ENCODE measurements at places on chromosomes 3 and 15. TPM values are rescaled to one million over a fixed set of nuclear protein-coding genes. Genes with fewer than 3 reads are reported as not detected.

DNA sequence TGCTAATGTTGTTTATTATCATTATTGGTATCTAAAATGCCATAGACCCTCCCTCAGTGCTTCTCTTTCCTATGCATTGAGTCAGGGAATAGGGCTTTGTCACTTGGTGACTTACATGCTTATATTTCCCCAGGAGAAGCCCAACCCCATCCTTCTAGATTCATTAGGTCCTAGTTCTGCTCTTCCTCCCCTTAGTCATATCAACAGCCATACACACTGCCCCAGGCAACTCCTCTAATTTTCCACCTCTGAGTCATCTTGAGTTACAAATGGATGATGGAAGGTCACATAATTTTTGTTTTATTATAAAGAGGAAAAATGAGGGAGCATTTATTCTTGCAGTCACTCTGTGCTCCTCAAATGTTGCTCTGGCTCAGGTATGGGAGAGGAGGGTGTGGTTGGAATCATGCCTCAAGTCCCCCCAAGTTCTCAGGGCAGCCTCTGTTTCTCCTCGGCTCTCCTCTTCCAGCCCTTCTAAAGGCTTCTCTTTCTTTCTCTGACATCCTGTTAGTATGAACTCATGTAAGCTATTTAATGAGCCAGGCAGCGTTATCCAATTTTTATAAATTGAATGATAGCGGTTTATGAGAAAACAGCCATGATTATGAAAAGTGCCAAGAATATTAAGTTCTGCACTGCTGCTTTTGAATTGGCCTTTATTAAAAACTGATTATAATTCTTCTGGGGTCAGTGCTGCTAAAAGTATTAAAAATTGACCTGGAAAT lies 45.6 kb upstream of the FSTL1 start:
- no peak for DNase-seq

GRCh38 chr15:54033869-54034458 lies 55.7 kb downstream of the UNC13C start:
- DNase-seq = no peak

DNA sequence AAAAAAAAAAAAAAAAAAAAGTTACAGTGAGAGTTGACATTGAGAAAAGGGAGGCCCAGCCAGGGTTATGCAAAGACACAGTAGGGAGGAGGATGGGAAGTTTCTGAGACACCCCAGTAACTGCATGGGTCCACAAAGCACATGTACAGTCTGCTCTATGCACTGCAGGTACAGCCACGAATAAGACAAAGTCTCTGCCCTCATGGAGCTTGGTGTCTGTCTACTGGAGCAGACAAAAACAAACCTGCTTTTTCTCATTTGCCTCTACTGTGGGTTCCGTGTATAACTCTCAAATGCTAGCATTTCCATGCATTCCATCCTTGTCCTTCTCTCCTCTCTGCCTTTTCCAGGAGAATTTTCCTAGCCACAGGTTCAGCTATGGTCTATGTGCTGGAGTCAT lies 107.4 kb downstream of the UBE3A start:
- DNase-seq = no peak

GRCh38 chr3:123076496-123077418 lies 9.9 kb downstream of the PDIA5 start:
- no peak for DNase-seq

C3orf52 gene
- total RNA-seq = 8.5 TPM

DNA sequence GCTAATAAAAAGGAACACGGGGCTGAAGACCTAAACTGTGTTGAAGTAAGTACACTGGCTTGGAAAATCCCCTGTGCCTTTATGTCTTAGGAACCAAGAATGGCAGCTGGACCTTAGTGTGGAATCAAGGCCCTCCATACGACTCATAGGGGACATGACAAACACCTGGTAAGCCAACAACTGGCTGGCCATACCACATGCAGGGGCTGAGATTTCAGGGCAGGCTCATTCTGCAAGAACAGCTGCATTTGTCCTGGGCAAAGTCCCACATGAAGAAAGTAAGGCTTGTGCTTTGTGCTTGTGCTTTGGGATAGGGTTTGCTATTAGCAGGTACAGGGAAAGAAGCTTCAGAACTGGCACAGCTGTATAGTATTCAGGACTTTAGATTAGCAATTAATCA lies 18.0 kb downstream of the ETV5 start:
- no peak for DNase-seq

DNA sequence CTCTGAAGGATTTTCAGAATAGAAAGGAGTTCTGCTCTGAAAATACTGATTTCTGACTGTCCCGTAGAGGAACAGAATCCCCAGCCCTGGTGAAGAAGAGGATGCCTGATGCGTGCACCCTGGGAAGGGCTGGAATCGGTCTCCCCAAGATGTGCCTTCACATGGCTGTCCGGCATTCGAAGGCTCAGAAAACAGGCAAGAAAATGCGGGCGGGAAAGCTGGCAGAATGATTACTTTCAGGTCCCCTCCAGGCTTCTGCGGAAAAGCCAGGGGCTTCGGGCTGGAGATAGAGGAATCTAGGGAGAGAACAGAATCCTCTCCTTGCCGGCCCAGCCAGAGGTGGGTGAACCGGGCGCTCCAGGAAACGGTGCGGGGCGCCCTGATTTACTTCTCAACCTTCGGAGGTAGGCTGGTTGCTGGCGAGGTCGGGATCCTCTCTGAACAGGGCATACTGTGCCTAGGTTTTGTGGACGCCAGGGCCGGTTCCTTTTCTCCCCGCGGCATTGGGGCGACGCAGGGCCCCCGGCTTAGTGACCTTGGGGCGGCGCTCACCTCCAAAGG lies 2.5 kb downstream of the FOXL2NB start:
- no peak for DNase-seq

- DNase-seq = no peak
Measured at GRCh38 chr3:133804896-133805295, 719 bp upstream of the SRPRB start.

GRCh38 chr3:45210308-45211041 lies 15.6 kb downstream of the TMEM158 start:
- DNase-seq = peak; percentile 82

DNA sequence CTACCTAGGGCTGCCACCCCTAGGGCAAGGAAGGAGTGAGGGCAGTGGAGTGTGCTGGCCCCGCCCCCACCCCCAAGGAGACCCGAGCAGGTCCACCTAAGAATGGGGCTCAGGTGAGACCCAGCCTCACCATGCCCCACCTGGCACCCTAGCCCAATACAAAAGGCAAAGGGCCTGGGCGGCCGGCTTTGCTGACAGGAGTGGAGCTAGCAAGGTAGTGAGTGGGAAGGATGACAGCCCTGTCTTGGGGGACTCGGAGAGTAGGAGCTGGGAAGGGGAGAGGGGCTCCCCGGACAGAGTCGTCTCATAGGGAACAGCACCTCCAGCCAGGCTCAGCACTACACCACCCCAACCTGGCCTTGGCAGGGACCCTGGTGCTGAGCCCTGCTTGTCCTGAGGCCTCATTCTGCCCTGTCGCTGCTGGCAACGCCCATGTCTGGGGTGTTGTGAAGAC lies 12.1 kb downstream of the C15orf39 start:
- DNase-seq = no peak

DNA sequence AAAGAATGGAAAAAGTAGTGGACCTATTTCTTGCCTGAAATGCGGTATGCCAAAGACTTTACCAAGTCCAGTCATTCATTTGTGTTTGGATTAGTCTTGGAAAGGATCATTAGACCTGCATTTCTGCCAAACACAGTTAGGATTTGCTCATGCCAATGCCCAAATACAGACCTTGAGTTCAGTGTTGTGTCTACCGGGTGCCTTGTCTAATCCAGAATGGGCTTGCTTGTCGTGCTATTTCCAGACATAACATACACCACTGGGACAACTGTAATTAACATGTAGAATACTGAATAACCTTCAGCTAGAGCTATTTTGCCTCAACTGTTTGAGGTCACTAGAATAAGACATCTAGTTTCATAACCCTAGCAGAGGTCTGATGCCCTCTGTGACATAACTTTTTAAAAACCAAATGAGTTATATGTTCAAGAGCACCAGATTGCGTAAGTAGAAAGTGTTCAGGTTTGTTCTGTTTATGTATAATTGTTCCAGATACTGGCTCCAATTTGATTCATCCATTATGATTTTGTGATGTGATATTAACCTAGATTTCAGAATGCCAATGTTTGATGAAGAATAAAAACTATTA lies 145.3 kb upstream of the DPH6 start:
- DNase-seq = no peak

GRCh38 chr15:96348112-96349027 lies 17.9 kb downstream of the NR2F2 start:
- DNase-seq = no peak

GFM1 gene
- total RNA-seq = 44.6 TPM

GRCh38 chr3:58026598-58026997 lies 18.4 kb downstream of the FLNB start:
- no peak for DNase-seq

DNA sequence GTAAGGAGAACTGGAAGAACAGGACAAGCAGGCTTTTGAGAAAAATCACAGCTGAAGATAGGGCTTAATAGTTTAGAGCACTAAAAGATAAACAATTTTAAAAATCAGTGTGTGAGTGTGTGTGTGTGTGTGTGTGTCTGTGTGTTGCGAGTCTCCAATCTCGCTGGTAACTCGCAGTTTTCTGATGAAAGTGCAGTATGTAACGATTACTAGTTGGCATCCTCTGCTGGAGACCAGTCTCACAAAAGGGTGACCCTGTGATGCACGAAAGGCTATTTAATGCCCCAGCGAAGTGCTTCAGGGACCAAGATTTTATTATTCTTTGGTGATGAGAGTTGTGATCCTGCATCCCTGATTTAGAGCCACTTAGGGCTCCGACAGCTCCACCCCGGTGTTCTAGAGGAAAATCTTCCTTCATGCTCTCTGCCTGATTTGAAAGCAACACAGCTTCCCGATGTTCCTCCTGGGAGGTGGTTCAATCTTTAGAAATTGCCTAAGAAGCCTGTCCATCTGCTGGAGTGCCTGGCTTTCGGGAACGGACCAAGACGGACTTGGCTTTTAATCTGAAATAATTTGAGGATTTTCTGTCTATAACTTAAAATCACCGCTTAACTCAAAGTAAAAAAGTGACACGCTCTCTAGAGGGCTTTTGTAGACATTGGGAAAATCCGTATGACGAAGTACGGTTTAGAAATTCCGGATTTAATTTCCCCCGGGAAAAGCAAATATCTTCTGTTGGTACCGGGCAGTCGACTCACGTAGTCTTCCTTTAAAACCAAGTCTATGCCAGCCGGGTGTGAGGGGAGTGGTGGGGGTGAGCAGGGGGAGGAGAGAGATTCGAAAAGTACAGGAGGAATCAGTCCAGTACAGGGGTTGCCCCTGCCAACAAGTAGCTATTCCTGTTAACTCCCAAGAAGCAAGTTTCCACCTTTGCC lies 1.1 kb upstream of the ALCAM start:
- DNase-seq = no peak

MED12L gene
- 1.6 TPM for total RNA-seq

LARP6 gene
- 18.6 TPM for total RNA-seq

GRCh38 chr3:98986073-98986472 lies 84.6 kb upstream of the DCBLD2 start:
- no peak for DNase-seq

DNA sequence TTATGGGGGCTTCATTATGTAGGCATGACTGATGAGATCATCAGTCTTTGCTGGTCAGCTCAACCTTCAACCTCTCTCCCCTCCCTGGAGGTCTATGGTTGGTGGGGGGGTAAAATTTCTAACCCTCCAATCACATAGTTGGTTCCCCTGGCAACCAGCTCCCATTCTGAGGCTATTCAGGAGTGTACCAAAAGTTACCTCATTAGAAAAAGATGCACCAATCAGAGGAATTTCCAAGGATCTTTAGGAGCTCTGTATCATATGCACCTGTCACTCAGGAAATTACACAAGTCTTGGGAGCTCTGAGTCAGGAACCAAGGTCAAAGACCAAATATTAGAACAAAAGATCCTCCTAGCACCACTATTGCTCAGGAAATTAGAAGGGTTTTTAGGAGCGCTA lies 21.4 kb upstream of the LEO1 start:
- DNase-seq = no peak

SLC12A1 gene
- under 0.01 TPM for total RNA-seq

GRCh38 chr15:25852661-25853524 lies 10.2 kb downstream of the ATP10A start:
- no peak for DNase-seq

DNA sequence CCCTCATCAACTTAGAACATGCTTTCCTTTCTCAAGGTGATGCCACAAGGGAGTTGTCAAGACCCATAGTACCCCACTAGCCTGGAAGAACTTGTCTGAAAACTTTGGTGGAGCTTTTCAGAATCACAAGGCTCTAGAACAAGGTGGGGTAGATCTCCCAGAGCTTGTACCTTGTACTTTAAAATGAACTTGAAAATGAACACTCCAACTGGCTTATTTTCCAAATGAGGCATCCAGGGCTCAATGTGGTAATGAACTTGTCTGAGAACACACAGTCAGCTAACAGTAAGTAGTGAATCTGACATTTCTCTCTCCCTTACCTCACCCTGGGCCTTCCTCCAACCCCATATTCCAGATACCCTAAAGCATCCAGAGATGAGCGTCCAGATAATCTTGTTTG lies 81.8 kb upstream of the THBS1 start:
- no peak for DNase-seq

DNA sequence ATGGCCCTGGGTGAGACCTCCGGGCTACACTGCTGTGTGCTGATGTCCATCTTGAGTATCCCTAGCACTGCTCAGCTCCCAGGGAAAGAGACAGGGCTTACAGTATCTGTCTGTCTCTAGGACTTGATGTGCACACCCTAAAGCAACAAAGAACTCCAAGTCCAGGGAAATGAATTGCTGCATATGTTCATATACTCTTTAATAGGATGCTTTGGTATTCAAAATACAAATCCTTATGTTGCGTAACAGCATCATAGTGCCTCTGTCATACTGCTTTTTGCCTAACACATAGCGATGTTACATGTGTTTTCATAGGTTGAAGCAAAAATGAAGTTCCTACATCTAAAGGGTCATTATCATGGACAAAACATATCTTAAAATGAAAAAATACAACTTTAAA lies 299.9 kb downstream of the SLC9A9 start:
- no peak for DNase-seq

- DNase-seq = no peak
Measured at GRCh38 chr3:191141728-191142127, 57.3 kb upstream of the OSTN start.

DNA sequence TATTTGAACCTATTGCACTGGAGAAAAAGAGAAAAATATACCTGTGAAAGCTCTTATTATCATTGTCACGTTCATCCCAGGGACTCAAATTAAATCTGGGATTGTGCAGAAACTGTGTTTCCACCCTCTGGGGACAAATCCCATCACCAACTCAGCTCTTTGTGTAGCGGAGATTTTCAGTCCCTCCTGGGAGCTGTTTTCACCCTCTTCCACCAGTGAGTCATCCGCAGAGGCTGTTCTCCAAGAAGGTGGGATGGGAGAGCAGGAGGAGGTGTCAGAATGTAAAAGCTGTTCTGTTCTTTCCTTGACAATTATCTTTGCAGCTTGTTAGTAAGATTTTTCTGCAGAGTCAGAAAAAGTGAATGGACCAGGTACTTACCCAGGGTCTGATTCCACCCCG lies 28.0 kb downstream of the SV2B start:
- no peak for DNase-seq

PIERCE2 gene
- 4.3 TPM for total RNA-seq

GRCh38 chr15:92579486-92579885 lies 76.1 kb downstream of the FAM174B start:
- no peak for DNase-seq

All from breast epithelium (tissue), 4 donors.